SW 1271 (cell line): ENCODE measurements at places on chromosomes 2 and 18.

DNA sequence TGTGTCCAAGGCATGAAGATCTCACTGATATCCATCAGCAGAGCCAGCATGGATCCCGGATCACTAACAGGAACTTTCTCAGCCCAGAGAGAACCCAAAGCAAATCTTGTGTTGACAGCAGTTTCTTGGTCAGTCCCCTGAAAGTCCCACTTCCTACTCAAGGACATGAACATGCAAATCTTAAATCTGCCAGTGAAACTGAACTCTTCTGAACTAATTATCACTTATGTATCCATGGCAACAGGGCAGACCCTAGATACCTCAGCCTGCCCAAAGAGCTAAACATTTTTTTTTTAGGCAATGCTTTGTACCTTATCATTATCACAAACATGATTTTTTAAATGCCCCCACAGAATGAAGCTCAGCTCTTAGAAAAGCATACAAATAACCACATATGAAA, 127.8 kb upstream of the DDX18 start:
- DNase-seq, result no peak

DNA sequence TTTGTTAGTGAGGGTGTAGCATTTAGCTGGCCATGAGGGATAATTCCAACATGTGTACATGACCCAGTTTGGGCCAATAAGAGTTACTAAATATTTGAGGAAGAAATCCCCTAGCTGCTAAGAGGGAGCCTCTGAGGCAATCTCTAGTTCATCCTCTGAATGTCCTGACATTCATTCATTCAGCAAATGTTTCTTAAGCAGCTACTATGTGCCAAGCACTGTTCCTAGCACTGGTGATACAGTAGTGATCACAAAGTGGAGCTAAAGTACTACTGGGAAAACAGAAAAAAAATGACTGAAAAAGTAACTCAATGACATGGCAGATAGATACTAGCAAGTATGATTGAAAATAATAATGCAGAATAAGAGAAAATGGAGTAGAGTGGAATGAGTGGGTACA, 79.8 kb upstream of the PID1 start:
- DNase-seq, result no peak

DNA sequence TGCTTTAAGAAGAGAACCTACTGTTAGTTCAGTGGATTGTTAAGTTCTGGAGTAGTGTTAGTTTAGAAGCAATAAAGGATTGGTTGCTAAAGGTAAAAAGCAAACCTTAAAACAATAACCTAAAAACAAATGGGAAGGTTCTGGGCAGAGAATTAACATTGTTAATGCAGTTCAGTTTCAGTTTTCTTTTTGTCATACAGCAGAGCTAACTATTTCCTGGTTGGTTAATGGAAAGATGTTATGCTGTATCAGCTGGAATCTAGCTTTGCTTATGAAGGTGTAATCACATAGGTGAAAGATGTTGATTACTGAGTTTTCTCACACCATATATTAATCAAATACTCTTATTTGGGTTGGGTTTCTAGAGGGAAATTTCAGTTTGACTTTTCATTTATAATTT, 23.8 kb downstream of the SMAD4 start:
- no peak for DNase-seq

DNA sequence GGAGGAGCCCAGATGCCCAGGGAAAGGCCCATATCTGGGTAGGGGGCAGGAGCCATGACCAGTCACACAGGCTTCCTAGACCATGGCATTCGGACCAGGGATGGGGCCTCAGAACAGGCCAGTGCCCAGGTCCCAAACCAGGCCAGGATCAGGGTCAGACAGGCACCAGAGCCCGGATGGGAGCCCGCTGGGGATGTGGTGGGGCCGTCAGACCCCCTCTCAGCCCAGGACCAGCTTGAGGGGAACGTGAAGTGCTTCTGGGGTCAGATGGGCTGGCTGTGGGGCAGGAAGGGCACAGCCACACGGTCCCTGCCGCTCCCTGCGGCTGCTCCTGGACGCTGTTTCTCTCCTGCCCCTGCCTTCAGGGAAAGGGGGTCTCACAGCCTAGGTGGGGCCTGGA, 39.1 kb downstream of the SNED1 start:
- DNase-seq, result no peak

DNA sequence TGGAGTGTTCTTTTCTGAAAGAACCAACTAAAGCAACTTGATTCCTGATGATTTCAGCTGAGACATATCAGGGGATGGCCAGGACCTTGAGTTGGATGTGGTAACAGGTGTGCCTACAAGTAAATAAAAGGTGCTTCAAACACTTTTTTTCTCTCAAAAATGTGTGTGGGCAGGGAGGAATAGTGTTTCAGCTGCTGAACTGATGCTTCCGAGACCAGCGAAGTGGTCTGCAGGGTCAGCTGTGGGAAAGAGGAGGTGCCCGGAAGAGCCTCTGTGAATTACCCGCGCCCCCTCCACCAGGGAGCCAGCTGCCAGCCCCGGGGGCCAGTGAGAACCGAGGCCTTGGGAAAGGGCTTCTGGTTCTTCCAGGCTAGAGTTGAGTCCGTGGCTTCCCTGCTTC, 249.3 kb downstream of the GBX2 start:
- DNase-seq, result no peak

- no peak for DNase-seq
Observed at GRCh38 chr2:96493072-96493471, 12.1 kb downstream of the NEURL3 start.

GRCh38 chr2:147569426-147569825, 275.4 kb upstream of the ACVR2A start:
- no peak for DNase-seq

DNA sequence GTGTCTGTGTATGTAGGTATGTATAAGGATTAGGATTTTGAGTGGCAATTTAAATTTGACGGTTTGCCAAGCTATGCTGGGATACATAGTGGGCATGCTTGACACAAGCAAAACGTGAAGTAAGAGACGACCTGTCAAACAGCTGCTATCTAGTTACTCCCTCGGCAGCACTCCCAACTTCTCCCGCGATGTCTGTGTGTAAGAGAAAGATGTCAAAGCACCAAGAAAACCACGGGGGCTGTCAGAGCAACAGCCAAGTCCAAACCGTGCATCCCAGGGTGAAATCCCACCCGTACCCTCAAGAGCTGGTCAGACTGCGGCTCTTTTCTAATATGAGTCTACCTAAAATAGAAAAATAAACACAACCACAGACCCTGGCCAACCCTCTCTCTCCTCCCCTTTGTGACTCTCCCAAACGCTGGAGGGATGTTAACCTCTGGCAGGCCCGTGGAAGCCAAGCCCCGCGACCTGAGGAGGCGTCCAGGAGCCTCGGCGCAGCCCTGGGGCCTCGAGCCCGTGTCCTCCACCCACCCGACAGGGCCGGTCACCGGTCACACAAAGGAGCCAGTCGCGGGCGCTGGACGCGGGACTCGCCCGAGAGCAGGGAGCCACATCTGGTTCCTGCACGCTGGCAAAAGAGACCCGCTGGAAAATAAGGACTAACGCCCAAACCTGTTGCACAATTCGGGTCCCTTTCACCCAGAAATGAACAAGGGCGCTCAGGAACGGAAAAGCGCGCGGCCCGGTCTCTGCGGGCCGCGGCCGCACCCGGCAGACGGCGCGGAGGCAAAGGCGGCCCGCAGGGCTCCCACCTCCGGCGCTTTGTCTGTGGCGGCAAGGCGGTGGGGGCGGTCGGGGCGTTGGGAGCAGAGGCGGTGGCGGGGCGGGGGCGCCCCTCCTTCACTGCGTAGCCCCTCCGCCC, 925 bp downstream of the SESTD1 start:
- no peak for DNase-seq

DNA sequence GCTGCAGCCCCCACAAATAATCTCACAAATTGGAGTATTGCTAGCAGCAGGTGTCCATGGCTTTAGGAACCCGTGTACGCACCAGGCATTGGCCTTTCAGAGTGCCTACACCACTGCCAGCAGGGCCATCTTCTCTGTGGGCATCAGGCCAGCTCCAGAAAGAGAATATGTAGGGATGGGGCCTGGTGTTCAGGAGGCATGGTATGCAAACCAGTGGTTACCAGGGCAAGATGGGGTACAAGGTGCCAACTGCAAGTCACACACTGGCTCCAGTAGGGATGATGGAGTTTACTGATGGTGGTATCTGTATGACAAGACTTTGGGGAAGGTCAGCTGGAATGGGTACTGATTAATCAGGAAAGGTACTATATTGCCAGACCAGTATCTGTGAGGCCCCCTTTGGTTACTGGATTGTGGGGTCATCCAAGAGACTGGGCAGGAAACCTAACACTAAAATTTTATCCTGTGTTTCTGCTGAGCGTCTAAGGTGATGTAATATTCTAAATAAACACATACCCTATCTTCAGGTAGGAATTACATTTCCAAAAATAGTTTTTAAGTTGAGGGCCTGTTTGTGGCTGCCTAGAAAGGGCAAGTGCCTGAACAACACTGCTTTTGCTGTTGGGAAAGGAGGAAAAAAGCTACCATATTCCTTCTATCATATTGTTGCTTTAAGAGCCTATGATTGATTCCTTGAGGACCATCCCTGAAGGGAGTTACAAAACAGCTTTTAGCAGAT, 9.0 kb downstream of the CNOT9 start:
- DNase-seq, result no peak

GRCh38 chr2:120885749-120886148, 150.1 kb downstream of the GLI2 start:
- no peak for DNase-seq

DNA sequence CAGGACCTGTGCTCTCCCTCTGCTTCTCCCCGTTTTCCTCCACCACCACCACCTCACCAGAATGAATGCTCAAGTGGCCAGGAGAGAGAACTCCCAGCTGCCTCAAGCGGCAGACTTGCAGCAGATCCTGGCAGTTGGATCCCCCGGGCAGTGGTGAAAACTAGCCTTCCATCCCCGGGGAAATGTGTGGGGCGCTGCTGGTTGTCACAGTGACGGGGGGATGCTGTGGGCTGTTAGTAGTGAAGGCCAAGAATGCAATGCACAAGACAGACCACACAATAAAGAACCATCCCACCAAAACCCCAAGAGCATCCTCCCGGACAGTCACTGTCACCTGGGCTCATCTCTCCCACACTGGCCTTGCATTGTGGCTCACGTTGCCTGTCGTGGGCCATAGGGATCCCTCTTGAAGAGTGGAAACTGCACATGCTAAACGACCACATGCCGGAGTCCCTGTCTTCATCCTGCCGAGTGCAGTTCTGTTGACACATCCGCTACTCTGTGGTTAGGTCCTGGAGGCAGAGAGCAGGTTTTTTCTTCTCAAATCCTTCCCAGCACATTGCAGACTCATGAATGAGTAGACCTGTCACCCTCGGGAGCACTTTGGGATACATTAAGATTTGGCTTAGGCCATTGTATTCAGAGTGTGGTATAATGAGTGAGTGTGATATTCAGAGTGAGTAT, 13.5 kb downstream of the SPATA3 start:
- no peak for DNase-seq

GRCh38 chr2:182610231-182610630, 105.8 kb upstream of the DNAJC10 start:
- DNase-seq, result no peak

- no peak for DNase-seq
Observed at GRCh38 chr2:74939919-74940812, 18.3 kb upstream of the POLE4 start.

DNA sequence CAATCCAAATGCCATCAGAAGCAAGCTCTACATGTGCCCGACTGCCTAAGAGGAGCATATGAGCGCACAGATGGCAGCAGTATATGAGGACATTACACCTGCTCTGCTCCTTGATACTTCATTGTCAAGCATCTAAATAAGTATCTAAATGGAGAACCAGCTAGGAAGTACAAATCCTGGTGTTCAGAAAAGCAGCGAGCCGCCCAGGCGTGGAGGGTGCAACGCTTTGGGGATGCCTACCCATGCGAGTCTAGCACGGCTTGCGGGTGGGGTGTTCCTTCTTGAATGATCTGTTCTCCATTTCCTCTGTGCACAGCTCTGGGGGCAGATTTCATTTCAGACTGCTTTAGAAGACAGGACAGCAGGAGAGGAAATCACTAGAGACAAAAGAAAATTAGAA, 63.0 kb upstream of the BCL2L11 start:
- DNase-seq, result no peak

DNA sequence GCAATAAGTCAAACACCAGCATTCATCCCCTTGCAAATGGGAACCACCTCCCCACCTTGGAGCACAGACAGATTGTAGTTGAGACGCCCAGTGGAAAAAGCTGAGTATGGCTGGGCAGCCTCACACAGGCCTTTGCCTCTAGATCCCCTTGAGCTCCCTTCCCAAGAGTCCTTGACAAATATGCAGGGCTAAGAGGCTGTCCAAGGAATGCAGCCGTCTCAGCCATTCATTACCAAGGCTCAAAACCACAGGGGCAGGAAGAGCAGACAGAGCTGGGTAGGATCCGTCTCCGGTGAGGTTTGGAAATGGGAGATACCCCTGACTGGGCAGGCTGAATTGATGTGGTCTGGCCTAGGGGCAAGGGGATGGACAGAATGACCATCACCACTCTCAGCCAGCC, 557.1 kb downstream of the TNS1 start:
- DNase-seq, result no peak

DNA sequence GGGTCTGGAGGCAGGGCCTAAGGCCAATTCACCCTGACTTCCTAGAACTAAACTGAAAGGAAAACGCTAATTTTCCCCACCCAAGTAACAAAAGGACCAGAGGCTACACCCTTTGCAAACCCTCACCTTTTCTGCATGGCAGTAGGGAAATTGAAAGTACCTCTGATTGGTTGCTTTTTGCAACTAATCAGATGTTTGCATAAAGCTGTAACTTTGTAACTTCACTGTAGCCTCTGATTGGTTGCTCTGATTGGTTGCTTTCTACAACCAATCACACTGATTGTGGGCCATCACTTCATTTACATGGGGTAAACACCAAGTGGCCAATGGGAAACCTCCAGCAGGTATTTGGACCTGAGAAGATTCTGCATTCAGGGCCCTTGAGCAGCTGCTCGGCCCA, 20.8 kb downstream of the EIPR1 start:
- DNase-seq, result no peak

DNA sequence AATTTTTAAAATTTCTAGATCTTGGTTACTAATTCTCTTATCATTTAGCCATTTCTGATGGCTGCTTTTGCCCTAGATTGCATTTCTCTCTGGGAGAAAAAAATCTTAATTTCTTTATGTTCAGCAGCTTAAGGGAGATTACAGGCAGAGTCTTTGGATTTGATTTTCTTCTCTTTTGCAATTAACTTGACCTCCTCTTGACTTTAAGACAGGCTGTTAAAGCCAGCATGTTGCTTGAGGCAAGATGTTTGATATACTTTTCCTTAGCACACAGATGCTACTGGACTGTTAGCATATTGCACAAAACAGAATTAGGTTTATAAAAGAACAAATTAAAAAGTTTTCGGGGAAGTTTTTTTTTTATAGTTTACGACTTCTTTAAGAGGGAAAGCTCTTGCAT, 50.0 kb downstream of the XRCC5 start:
- DNase-seq, result no peak

DNA sequence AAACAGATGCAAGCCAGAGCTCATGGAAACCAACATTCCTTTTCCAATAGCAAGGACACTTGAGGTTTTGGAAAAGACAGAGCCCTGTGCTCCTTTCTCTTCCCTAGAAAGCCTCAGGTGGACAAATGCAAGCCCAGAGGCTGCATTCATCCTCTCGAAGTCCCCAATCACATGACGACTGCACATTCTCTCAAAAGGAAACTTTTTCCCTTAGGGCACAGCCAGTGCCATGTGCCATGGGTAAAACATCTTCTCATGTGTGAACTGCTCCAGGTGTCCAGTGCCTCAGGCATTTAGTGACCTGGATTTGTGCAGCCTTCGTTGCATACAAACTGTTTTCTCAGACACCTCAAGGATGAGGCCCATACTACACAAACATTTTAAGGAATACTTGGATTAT, 140.7 kb downstream of the LAMA1 start:
- DNase-seq, result no peak

- no peak for DNase-seq
Observed at GRCh38 chr2:227163998-227164762, at the start of the genes COL4A3 and COL4A4. TSS of gene COL4A3 (plus strand) at chr2:227164624. CDS start at chr2:227164727, 103 bp downstream. TSS of gene COL4A4 (minus strand) at chr2:227164205. CDS start at chr2:227147483, 16,722 bp downstream.

GRCh38 chr2:64695721-64696261, 42.1 kb upstream of the SERTAD2 start:
- peak; percentile 42 for DNase-seq
